ENCODE measurements at places on chromosomes 3 and 15.

DNA sequence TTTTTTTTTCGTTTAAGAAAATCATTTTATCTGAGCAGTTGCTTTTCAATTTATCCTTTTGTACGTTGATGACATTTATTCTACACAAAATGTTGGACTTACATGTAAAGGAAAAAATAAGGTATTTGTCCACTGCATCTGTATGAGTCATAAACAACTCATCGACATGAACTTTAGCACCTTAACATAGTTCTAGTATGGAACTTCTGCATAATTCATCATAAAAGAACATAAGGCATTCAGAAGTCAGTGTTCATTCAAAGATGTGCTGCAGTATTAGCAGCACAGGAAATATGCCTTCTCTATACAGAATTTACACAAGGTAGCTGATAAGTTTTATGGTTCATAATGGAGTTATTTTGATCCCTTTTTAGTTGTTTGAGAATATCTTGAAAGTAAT, 801.6 kb downstream of the CADM2 start:
- no peak for DNase-seq

- no peak for DNase-seq
Observed at GRCh38 chr3:13857702-13858380, 22.0 kb downstream of the WNT7A start.

GRCh38 chr3:161890147-161890625, 393.6 kb downstream of the OTOL1 start:
- peak; percentile 93 for DNase-seq

DNA sequence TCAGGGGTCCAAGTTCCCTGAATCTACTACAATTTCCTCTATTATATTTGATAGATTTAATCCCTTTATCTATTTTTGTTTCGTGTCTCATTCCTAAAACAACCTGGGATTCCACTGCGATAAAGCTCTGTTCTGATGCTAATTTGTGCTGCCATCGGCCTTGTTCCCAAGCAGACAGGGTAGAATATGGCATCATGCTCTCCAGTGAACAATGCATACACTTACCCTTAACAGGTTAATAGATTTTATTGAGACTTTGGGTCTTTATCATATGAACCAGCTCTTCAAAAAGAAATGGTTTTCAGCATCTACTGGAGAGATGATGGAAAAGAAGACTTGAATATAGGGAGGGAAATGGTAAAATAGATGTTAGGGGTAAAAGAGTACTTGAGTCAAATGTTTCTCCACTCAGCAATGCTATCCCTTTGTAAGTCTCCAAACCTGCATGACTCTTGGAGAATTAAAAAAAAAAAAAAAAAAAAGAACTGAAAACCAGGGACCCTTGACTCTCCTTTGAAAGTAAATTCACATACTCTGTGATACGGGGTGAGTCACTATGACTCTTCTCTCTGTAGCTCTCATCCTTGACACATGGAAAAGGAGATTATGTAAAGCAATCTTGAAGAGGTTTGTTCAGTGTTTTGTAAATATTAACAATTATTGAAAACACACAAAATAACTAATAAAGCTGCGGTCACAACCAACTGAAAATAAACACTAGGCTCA, 268.8 kb downstream of the ZBTB20 start:
- no peak for DNase-seq

DNA sequence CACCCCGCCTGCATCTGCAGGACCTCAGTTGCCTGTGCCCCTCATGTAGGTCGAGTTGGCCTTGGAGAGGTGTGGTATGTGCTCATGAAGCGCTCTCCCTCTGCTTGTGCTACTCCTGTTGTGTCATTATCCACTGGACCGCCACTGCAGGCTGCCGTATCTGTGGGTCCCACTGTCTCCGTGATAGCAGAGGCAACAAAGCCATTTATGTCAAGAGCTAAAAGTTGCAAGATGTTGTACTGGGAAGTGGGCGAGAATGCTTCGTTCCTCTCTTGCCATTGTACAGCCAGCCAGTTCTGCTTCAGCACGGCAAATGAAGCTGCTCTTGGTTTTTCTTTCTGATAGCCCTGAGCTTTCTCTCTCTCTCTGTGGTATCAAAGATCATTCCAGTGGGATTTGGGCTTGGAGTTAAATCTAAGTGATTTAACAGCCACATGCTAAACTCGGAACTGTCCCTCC, 89.0 kb downstream of the TMEM212 start:
- no peak for DNase-seq

DNA sequence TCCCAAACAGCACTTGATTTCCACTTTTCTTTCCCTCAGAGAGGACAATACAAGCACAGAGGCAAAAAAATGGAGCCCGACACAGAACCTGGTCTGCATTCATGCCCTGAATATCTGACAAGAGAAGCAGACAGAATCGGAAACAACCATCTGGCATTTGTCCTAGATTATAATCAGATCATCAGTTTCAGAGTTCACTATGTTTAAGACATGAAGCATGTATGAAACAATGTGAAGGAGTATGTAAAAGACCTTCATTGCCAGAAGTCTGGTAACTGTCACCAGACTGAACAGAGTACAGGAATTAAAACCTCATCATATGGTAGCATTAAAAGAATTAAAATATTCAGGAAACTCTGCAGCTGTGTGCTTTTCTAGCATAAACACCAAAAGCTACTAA, 65.0 kb downstream of the SETD2 start:
- DNase-seq: no peak

GRCh38 chr15:99029341-99030144, 22.0 kb upstream of the PGPEP1L start:
- DNase-seq: no peak

DNA sequence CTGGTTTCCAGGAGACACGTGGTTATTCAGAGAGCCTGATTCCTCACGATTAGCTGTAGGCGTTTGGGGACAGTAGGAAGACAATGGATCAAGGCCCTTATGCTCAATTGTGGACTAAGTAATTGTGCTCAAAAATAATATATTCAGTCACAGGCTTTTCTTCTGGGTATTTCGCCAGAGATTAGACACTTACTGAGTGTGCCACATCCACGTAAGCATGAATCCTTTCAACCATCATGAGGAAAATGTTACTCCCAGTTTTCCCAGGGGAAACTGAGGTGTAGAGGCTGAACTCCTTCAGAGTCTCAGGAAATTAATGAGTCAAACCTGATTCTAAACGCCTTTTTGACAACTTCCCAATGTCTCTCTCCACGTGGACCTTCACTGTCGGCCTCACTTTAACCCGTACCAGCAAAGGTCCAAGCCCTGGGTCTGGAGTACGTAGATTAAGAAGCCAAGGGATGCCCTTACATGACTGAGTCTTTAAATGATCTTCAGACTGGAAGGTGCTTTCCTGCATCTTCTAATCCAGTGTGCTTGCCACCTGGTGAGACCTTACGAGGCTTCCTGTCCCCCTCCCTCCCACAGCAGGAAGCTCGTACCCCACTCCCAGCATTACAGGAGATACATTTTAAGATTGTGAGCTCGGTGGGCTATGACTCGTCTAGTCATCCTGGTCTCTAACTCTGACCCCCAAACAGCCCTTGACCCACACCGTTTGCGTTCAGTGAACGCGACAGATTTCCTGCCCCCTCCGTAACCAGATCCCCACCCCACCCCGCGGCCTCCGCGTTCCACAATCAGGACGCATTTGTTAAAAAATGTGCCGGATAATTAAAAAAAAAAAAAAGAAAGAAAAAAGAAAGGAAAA, 1.7 kb downstream of the PKM start:
- no peak for DNase-seq

DNA sequence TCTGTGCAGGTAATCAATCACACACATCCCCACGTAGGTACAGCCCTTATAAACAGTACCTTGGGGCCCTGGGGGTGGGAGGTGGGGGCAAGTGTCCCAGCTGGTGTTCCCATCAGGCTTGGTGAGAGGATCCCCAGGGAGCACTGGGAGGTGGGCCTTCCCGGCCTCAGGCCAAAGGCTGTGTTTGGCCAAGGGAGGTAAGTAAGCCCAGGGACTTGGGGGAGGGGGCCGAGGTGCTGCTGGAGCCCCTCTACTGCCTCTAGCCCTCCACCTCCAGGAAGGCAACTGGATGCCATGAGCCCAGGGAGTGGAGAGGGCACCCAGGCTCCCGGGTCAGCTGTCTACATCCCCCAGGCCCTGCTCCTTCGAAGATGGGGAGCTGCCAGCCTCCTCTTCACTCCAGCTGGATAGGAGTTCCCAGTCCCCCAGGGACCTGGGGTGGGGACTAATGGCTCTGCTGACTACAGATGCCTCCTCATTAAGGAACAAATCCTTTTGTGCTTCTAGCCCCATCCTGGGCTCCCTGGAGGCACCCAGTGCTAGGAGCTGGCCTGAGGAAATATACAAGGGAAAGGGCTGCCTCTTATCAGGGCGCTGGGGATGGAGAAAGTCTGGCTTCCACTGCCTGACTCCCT, 33.1 kb downstream of the RNU5B-1 start:
- DNase-seq: no peak

DNA sequence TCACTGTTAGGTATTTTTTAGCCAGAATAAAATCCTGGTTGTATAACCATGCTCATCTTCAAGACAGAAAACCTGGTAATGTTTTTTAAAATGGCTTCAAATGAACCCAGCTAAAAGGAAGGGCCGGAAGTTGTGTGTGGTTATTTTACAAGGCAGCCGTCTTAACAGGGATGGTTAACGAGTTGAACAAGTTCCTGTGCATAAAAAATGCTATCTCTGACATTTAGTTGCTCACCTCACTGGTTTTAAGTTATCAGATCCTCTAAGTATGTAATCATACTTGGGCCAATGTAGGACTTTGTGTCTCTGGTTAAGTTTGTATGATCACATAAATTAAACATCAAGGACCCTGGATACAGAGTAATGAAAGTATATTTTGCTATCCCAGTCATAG, 2.1 kb downstream of the ATP11B start:
- DNase-seq: no peak

GRCh38 chr15:93152360-93152759, 63.3 kb upstream of the RGMA start:
- no peak for DNase-seq

- no peak for DNase-seq
Observed at GRCh38 chr15:47961401-47962090, 159.2 kb upstream of the SLC24A5 start.

DNA sequence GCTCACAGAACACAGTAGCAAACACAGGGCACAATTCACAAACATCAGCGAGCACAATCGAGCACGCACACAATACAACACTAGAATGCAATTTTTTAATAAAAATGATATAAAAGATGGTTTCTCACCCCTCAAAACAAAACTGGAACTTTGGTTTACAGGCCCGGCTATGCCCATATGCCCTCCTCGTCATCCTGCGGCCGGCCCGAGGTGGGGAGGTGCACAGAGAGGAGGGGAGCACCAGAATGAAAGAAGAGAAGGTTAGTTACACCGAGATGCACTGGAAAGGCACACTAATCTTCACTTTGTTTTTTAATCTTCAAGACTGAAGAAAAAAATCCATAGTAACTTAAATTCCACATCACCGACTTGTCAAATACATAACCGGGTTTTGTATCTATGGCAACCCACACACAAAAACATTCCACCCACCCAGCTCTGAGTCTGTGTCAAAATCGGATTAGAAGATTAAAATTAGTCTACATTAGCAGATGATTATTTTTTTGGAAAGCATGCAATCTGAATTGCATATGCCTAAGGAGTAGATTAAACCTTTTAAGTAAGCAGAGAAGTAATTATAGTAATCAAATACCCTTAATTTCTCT, 196.7 kb upstream of the WNT5A start:
- no peak for DNase-seq

DNA sequence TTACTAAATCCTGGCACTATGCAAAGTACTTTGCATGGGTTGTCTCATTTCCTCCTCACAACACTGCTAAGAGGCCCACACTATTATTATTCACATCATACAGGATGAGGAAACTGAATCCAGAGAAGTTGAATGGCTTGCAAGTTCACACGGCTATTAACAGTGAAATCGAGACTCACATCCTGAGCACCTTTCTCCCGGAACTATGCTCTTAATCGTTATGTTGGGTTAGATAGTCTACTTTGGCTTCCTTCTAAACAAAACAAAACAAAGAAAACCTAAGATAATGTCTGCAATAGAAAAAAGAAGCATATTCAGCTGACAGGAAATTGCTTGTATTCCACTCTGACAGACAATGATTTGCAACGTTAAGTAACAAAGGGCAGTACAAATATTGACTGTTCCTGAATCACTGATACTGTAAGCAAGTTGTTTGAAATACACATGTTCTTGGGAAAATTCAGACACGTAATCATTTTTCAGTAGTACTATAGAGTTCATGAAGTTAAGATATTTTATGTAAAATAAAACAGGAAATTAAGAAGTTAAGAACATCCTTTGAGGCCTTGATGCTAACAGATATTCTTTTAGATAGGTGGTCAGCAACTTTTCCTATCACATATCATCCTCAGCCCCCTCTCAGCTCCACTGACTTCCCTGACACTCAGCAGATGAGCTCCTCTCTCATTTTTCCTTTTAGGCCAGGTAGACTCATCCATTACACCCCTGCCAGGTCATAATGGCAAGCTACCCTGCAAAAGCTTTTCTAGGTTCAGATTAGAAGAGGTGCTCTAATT, 40.7 kb downstream of the C2CD4B start:
- DNase-seq: no peak

DNA sequence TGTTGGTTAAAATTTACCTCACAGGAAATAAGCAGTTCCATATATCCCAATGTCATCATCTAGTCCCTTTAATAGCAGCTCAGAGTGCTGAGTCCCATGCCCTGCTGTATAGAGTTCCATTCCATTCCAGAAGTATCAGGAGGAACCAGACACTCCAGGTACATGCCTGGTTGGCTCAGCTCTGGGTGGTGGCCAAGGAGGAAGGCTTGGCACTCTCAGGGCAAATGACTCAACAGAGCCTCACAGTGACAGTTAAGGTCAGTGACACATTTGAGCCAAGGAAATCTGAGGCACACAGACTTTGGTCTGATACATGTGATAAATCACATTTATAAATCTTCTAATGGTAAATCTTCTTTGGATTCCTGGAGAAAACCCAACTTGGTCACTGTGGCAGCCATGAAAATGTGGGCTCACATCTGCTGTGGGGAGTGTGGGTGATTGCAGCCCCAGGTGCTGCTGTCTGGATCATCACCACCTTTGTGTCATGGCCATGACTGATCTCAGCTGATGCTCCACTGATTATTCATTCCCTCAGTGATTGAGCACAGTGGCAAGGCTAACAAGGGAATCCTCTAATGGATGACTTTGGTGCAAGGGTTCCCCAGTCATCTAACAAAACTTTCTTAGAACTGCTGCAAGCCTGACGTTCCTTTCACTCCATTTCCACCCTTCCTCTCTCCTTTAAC, 9.3 kb downstream of the HHLA2 start:
- DNase-seq: no peak

- no peak for DNase-seq
Observed at GRCh38 chr15:81942655-81943195, 103.1 kb downstream of the MEX3B start.

DNA sequence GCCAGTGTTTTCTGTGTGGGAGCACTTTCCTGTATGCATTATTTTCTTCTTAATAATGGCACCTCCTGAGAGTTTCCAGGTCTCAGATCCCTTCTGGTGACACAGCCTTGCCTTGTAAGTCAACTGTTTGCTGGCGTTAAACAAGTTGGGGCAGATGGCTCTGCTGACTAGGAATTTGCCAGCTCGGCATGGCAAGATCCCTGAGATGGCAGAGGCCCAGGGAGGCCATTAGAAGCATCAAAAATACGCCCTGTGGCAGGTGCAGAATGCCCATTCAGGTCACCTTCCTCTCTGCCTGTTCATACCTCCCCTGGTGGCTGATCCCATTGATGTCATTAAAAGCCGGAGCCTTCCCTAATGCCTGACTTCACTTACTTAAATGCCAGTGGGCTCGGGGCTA, 320.9 kb upstream of the CTDSPL start:
- no peak for DNase-seq

- no peak for DNase-seq
Observed at GRCh38 chr3:127488141-127488672, 102.3 kb downstream of the TPRA1 start.

GRCh38 chr3:23113455-23114171, 89.5 kb upstream of the UBE2E2 start:
- peak; percentile 25 for DNase-seq

- peak; percentile 15 for DNase-seq
Observed at GRCh38 chr3:107124885-107125284, 252.4 kb upstream of the CCDC54 start.
